Hematopoietic multipotent progenitor cell (in vitro differentiated cells): ENCODE measurements at places on chromosomes 6 and 20. TPM values are rescaled to one million over a fixed set of nuclear protein-coding genes. Genes with fewer than 3 reads are reported as not detected.

PSORS1C2 gene
- total RNA-seq, result not detected

PTPN1 gene
- total RNA-seq, result 28.8 TPM

NRSN1 gene
- not detected for total RNA-seq

HCRTR2 gene
- total RNA-seq, result not detected
